ENCODE measurements at places on chromosomes 2 and 18.

GRCh38 chr2:112708968-112709367 is 11.9 kb upstream of the NT5DC4 start:
- no peak for DNase-seq

- DNase-seq, result no peak
Measured at GRCh38 chr2:27485496-27485895, 4.0 kb downstream of the IFT172 start.

GRCh38 chr2:231545105-231545902 is 15.1 kb upstream of the NMUR1 start:
- no peak for DNase-seq

GRCh38 chr2:237312021-237312755 is 101.8 kb downstream of the COL6A3 start:
- DNase-seq, result no peak

GRCh38 chr2:150209746-150210145 is 277.7 kb downstream of the RND3 start:
- DNase-seq, result no peak

DNA sequence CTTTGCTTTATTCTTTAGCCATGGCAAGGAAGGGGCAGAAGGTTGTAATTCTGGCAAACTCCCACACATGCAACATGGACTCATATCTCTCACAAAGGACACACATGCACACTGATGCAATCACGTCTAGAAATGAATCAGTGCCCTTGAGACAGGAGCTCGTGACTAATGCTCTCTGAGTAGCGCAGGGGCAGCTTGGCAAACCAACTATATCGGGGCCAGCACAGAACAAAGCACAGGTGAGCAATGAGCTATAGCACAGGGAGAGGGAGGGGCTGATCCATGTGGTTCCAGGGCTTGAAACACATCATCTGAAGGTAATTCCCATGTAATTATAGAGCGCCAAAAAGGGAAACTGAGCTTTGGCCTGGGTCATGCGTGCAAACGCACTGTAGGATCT is 165.2 kb upstream of the KLF7 start:
- DNase-seq, result no peak

- no peak for DNase-seq
Measured at GRCh38 chr2:60071490-60071831, 482.0 kb downstream of the BCL11A start.

DNA sequence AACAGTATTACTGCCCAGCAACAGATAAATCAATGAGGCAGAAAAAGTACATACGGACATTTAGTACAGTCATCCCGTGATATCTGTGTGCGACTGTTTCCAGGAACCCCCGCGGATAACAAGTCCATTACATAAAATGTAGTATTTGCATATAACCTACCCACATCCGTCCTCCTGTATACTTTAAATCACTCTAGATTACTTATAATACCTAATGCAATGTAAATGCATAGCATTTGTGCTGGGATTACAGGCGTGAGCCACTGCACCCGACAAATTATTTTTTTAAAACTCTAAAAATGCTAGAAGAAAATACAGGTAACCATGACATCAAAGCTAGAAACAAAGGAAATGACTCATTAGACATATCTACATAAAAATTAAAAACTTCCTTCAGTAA is 91.6 kb downstream of the FAM161A start:
- no peak for DNase-seq

DNA sequence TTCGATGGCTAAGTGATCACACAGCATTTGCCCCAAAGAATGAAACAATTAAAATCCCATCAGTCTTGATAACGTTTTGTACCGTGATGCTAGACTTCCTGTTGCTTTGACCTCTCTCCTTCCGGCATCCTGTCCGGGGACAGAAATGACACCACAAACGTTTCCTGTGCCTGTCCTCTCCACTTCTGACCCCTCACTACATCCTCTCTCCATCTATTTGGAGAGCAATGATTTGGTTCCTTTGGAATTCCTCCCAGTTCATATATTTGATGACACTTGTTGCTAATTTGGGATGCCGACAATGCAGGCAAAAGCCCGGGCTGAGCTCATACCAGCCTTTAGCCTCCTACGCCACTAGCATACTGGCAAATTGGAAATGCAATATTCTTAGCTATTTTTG is 151.2 kb upstream of the CCDC68 start:
- no peak for DNase-seq

DNA sequence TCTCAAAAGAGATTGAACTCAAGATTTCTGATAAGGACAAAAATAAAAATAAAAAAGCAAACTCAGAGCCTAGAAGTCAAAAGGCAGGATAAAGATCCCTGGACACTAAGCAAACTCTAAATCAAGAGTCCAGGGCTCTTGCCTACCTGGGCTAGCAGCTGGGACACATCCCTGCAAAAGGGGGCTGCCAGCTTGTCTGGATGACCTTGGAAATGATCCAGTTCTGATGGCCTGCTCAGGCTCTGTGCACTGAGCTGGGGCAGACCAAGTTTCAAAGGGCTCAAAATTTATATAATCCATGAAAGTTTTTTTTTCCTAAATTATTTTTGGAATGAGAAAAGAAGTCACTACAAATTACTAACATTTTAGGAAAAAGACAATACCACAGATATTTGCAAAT is 557.3 kb downstream of the CNTNAP5 start:
- DNase-seq, result no peak

DNA sequence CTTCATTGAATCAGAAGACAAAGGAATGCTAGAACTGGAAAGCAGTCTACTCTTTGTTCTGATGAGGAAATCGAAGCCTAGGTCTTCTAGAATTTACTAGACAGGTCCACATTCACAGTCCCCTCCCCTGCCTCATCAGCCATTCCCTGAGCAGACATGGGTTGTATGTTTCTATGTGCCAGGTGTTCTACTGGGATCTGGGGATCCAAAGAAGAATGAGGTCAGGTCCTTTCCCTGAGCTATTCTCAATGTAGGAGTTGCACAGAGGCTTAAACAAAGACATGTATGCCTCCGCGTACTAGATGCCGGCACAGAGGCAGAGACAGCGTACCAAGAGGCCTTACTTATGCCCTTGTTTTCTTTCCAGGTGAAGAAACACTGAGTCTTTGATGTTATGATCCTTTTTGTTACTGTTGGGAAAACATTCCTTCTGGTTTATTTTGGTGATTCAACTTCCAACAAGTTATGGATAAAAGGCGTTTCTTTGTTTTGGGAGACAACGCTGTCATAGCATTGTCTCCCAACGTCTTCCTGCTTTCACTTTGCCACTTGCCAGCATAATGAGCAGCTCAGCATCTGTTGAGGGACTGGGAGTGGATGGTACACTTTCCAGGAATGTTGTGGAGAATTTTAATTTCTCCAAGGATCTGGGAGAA is 174.4 kb downstream of the ALPK2 start:
- DNase-seq, result no peak

DNA sequence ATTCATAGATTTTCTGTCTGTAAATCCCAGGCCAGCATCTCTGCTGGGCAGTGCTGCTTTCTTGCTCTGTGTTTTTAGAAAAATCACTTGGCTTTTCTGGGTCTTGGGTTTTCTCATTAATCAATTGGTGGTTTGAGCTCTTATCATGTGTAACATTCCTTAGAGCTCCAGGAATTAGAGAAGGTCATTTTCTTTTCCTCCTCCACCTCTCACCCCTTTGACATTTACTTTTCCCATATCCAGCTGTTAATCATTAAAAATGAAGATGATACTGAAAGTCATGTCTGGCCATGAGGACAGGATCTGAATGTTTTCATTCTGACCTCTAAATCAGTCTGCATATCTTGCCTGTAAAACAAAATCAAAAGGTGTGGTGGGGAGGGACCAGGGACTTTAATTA is 111.0 kb downstream of the LRRTM1 start:
- no peak for DNase-seq

GRCh38 chr2:10204326-10205161 is 82.0 kb downstream of the RRM2 start:
- DNase-seq, result no peak

DNA sequence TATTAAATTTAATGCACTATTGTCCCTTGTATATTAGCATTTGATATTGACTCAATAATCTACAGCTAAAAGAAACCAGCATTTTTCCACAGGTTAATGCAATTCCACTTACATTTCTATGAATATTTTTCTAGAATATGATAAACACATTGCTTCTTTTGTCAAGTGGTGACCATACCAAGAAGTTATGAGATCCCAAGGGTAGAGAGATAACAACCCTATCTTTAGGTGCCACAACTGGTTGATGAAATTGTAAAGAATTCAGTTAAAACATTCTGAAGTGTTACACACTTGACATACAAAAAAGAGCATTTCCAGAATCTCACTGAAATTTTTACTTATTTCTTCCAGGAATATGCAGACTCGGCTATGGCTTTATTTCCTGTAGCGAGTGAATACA is 56.0 kb downstream of the ABCG8 start:
- no peak for DNase-seq

DNA sequence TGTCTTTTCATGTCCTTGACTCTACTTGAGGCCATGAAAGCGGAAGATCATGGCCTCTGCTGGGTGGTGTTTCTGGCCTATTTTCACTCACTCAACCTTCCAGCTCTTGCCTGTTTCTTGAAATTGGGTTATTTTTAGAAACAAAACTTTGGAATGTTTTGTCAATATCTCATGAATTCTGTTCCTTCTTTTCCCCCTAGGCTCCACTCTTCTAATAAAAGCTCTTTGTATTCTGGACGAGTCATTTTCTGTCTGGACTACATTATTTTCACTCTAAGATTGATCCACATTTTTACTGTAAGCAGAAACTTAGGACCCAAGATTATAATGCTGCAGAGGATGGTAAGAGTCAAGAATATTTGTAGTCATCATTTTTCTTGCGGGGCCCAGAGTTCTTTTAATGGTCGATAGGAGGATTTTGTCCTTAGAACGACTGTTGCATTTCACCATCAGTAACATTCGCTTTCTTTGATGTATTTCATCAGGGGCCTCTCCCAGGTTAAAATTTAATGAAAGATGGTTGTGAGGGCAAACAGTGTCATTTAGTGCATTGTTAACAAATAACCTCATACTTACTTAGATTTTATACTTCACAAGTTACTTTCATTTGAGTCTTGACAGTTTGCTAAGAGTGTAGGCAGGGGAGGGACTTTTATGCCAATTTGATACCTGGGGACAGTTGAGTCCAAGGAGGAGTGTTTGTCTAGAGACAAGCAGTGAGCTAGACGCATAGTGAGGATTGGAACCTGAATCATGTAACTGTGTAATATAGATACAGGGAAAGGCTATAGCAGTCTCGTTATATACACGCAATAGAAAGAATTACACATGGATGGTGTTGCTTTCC is 64.6 kb downstream of the TRPM8 start:
- no peak for DNase-seq

- no peak for DNase-seq
Measured at GRCh38 chr2:55013936-55014335, 36.3 kb downstream of the RTN4 start.

DNA sequence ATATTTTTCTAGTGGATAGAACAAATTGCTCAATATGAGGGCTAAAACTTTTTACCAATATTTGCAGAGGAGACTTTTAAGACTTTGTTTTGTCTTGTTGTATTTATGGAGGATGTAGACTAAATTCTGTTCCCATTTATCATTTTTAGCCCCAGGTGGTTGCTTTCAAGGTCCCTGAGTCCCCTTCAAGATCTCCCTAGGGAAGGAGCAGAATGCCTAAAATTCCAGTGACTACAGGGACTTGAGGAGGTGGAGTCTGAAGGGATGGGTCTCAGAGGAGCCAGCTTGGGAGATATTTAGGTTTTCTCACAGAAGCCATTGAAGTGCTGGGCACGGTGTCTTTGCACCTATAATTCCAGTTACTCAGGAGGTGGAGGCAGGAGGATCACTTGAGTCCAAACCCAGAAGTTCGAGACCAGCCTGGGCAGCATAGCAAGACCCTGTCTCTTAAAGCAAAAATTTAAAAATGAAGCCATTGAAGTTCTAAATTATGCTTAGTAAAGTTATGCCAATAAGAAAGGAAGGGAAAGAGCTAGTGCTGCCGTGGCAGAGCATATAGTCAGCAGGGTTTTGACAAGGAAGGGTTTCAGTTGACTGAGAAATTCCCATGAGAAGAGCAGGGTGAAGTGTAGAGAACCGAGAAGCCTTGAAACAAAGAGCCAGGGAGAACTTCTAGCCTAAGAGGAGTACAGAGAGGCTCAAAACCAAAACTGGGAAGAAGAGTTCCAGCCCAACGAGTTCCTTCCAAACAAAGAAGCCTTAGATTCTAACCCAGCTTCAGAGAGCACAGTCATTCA is 43.4 kb downstream of the COMMD1 start:
- DNase-seq, result no peak

DNA sequence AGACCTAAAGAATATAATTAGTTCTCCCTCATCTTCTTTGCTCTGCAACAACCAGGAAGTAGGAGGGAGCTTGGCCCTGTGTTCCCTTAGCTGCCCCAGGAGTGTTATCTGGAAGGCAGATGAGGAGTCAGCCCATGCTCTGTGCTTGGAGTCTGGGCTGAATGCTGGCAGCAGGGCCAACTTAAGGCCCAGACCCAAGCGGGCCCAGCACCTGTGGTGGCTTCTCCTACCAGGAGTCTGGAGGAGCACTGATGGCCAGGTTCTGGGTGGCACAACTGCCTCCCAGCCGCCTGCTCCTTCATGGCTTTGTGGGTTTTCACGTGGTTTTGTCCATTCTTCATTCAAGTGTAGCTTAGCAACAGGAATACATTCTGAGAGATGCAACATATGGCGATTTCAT is 1910.7 kb upstream of the LRRTM1 start:
- DNase-seq, result no peak

DNA sequence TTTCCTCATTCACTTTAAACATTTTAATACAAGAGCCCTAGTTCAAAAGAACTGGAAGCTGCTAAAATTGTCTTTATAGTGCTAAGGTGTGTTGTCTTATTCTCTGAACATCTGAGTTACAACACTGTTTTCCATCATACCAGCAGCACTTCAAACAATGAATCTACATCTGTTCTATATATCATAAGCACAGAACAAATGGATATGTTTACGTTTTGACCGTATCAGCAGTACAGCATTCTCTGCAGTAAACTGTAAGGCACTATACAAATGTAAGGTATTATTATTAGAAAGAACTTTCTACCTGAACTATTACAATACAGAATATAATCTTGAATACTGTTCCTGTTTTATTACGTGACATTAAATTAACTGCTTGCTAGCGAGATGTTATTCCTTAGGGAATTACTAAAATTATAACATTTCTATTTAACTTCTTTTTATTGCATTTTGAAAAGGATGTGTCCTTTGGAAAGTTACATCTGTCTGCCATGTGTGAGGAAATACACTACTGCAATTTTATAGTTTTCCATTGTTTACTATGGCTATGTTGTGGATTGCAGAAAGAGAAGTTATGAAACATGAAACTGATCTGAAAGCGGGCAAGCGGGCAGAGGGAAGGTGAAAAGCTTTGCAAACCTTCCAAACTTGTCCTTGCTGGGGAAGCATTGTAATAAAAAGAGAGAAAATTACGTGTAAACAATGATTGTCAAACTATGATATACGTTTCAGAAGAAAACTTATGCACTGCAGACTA is 13.7 kb downstream of the NCKAP1 start:
- DNase-seq, result no peak

GRCh38 chr2:164530464-164530863 is 90.8 kb downstream of the GRB14 start:
- no peak for DNase-seq

DNA sequence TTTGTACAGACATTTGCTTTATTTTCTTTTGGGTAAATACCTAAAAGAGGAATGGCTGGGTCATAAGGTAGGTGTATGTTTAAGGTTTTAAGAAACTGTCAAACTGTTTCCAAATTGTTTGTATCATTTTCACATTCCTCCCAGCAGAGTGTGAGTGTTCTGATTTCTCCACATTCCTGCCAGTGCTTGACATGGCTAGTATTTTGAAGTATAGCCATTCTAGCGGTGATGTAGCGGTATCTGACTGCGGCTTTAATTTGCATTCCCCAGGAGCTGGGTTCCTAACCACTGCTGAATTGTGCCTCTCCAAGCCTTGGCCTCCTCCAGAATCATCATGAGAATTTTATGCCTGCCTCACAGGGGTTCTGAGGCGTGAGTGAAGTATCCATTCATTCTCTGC is 61.8 kb upstream of the ARL4C start:
- no peak for DNase-seq
